ENCODE measurements at places on chromosomes 5 and 9.

DNA sequence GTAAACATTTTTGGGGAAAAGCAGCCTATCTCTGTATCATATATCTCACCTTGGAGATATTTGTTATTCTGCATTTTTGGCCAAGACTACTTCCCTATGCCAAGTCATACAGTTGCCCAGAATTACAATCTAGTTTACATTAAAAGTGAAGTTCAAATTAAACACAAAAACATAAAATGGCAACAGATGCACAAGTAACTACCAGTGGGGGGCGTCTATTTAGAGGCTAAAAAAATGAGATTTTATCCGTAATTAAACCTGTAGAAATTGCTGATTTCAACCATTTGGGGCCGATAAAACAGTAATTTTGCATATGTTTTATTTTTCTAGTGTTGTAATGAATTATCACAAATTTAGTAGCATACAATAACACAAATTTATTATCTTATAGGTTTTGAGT is 787.1 kb upstream of the CHD1 start:
- no peak for DNase-seq

DNA sequence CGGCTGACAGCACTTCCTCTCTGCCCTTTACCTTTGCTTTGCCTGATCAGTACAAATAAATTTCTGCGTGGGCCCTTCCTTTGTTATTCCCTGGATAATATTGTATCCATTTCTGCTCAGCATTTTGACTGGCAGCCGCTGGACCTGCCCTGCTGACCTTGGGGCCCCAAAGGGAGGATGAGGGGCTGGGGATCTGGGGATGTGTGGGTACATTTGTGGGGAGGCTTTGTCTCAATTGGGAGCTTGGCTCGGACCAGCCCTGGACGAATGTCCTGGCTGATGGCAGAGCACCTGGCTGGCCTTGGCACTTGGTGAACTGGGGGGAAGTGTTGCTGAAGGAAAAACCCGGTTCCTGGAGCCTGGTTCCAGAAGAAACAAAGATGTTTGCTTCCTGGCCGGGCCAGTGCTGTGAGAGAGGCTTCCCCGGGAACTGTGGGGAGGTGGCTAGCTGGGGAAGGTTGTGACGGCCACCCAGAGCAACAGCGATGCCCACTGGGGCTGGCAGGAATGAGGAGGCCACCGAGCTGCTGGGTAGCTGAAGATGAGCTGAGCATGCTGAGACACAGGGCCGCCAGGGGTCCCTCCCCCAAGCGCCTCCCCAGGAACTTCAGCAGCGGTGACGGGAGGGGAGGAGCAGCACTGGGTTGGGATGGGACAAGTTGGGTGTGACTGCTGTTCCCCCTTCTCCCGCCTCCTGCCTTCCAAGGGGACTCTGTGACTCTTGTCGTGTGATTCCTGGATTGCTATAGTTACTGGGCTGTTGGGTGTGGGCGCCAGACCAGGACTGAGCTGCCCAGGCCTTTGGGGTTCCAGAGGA is 8.4 kb downstream of the LMX1B start:
- no peak for DNase-seq

DNA sequence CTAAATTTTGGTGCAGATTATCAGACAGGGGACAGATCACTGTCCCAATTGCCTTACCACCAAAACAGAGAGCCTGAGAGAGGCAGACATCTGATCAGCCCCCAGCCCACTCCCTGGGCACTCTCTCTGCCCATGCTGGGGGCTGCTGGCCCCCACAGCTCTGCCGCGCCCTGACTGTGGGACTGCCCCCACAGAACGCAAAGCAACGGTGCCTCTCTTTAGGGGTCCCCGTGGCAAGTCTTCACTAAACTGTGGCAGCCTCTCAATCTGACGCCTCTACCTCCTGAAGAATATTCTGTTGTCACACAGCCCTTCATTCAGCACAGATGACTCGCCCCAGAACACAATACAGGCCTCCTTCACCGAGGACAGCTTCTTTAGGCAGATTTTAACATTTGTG is 197.4 kb downstream of the ERCC6L2 start:
- DNase-seq: no peak

- DNase-seq: no peak
Measured at GRCh38 chr9:105713260-105714019, 19.1 kb downstream of the TMEM38B start.

- no peak for DNase-seq
Measured at GRCh38 chr5:76690704-76691466, 25.0 kb upstream of the F2R start.

DNA sequence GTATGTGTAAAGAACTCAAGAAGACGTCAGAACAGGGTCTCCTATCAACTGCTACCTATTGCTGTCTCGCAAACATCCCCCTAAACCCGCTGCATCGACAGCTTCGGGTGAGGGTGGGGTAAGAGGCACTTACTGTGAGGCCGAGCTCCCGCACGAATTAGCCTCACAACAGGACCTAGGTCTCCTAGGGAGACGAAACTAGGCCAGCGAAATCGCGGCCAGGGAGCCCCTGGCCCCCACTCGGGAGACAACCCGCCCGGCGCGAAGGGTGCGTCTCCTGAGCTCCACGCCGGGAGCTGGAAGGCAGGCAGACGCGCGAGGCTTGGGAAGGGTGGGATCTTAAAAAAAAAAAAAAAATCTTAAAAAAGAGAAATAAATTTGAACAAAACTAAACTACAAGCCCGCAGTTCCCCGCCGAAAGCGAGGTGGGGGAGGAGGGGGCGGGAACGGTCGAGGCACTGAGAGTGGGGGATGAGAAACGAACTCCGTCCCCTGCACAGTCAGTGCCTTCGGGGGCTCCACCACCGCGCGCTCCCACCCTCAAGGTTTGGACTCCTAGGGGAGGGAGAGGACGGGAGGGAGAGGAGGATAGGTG is 33.0 kb upstream of the NFIB start:
- no peak for DNase-seq

Data from activated CD4-positive, alpha-beta T cell treated with anti-CD3 and anti-CD28 coated beads, Interleukin-2, amount 50 U/mL, for 24 hours (primary cell).